ENCODE measurements at places on chromosomes 4 and X.

GRCh38 chr4:80243274-80244018 is 23.0 kb upstream of the FGF5 start:
- no peak for DNase-seq

DNA sequence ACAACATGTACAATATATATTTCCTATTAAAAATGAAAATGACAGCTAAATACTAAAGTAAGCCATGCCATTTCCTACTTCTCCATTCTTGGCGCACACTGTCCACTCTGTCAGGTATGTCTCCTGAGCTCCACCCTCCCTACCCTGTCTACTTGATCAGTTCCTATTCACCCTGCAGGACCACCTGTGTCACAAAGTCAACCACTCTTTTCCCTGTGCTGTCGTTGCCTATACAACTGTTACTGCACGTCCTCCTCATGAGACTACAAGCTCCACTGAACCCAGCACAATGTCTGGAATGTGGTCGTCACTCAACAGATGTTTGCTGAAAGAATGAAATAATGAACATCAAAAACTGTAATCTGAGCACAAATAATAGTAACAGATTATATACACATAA is 54.9 kb downstream of the SLC9A7 start:
- DNase-seq, result no peak

- DNase-seq, result no peak
Measured at GRCh38 chr4:79650794-79651431, 242.9 kb upstream of the GK2 start.

GRCh38 chr4:40693946-40694345 is 55.8 kb upstream of the NSUN7 start:
- DNase-seq, result no peak

GRCh38 chrX:56751071-56751470 is 22.0 kb downstream of the NBDY start:
- no peak for DNase-seq

- DNase-seq, result no peak
Measured at GRCh38 chrX:24494647-24495075, 29.6 kb downstream of the PDK3 start.

GRCh38 chrX:7654316-7654715 is 188.7 kb upstream of the VCX start:
- no peak for DNase-seq

DNA sequence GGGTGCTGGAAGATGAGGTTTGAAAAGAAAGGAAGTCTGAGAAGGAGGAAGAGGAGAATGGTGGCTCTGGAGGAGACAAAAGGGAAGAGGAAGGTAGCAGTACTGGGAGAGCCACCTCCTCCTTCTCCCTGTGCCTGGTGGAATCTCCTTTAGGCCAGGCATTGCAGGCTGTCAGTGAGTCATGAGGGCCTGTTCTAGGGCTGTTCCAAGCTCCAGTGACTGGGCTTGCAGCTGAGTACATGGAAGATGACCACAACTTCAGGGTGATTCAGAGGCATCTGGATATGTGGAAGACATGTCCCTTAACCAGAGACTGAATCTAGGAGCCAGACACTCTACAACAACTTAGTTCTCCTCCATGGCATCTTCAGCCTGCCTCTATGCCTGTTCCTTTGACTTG is 107.8 kb downstream of the EFNB1 start:
- no peak for DNase-seq

DNA sequence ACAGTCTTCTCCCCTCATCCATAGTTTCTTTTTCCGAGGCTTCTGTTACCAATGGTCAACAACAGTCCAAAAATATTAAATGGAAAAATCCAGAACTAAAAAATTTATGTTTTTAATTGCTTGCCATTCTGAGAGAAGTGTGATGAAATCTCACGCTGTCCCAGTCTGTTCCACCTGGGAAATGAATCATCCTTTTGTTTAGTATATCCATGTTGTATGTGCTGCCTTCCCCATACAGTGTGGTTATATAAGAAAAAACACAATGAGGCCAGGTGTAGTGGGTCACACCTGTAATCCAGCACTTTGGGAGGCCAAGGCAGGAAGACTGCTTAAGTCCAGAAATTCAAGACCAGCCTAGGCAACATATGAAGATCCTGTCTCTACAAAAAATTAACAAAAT is 161.6 kb downstream of the CHIC2 start:
- no peak for DNase-seq

DNA sequence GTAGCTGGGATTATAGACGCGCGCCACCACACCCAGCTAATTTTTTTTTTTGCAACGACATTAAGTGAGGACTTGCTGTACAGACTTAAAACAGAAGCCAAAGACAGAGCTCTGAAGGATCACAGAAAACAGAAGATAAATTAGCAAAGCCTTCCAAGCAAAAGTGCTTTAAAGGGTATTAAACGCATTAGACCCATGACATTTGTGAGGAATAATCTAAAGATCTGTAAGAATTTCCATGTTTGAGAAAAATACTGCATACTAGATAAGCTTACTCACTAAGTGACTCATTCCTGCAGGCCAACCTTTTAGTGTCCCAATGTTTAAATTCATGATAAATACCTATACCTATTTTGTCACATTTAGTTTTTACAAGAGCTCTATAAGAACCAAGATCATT is 27.4 kb downstream of the SMARCA1 start:
- DNase-seq, result no peak

- no peak for DNase-seq
Measured at GRCh38 chr4:11098461-11098860, 330.2 kb downstream of the HS3ST1 start.

DNA sequence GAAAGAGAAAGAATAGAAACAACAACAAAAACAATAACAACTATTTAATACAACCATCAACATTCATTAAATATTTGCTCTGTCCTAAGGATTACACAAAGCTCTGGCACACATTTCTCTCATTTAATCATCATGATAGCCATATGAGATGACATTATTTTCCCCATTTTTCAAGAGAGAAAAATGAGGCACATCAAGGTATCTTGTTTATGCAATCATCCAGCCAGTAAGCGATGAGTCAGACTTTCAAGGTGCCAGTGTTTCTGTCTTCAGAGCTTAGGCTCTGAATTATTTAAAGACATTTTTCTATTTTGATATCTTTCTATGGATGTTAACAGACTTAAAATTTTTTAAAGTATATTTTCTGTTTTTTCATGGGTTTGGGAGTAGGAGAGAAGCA is 541.8 kb upstream of the SMIM31 start:
- DNase-seq, result no peak

DNA sequence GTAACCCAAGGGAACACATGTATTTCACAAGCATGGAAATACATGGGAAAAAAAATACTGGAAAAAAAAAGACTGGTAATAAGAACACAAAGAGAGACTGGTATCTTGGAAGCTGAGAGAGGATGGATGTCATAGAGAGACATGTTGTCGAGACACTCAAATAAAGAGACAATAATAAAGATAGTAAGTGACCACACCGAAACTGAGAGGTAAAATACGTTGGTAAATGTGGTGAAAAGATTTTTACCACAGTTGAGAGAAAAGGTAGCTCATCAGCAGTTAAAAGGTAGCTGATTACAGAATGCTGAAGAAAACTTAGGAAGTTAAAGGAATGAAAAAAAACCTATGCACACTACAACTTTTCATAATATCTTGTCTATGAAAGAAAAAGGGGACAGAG is 81.1 kb downstream of the ARAP2 start:
- DNase-seq, result no peak

GRCh38 chrX:69077895-69078455 is 87.3 kb downstream of the PJA1 start:
- no peak for DNase-seq

GRCh38 chrX:129925305-129926092 is 19.5 kb downstream of the UTP14A start:
- DNase-seq, result peak; percentile 81

DNA sequence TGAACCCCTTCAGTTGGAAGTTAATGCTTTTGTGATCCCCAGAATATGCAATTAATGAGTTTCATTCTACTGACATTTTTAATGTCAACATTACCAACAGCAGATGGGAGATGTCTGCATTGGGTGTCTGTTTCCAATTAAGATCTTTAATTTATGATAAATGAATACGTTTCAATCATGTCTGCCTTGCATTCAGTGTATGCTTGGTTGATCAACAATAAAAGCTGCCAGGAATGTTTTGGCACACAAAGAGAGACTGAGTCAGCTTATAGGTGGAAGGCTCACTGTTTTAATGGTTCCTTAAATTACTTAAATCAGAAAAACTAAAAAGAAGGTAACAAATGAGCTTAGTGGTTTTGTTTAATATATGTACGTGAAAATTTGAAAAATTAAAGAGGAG is 359.9 kb upstream of the CNKSR2 start:
- no peak for DNase-seq

- no peak for DNase-seq
Measured at GRCh38 chrX:24594501-24594900, 52.6 kb downstream of the PCYT1B start.

DNA sequence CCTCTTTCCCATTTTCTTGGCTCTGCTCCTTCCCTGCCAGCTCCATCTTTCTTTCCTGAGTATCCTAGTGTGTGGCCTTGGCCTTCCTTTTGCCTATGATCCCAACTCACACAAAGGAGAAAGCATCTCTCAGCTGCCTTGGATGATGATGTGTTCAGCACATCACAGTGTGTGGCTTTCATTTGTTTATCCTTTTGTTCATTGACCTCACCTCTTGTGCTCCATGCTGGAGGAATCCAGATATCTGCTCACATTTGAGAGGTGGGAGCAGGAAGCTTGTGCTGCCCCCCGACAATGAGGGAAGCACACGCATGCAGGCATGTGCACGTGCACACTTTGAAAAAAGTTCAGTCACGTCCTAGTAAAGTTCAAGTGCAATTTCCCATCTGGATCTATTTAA is 131.0 kb downstream of the SMIM20 start:
- DNase-seq, result no peak

DNA sequence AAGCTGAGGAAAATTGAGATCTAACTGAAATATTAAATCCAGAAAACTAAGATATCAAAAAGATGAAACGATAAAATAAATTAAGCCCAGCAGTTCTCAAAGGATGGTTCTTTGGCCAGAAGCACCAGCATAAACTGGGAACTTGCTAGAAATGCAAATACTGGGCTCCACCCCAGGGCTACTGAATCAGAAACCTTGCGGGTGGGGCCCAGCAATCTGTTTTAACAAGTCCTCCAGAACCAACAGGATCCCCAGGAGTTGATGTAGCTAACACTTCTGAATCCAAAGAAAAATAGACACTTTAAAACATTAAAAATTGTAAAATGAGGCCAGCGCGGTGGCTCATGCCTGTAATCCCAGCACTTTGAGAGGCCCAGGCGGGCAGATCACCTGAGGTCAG is 14.1 kb upstream of the TMEM154 start:
- DNase-seq, result no peak

DNA sequence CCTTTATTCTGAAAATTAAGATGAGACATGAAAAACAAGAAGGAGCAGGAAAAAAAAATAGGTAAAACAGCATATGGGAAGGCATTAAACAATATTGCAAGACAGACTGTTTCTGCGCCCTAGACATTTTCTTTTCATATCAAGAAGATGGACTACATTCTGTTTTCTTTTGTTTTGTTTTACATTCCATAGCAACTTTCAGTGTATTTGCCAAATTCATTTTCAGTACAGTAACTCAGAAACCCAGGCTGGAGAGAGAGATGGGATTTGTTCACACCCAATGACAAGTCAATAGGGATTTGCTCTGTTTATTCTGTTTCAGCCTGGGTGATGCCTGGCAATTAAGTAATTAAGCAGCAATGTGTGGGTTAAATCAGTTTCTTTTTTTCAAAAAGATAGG is 892.8 kb upstream of the DIAPH2 start:
- DNase-seq, result no peak

DNA sequence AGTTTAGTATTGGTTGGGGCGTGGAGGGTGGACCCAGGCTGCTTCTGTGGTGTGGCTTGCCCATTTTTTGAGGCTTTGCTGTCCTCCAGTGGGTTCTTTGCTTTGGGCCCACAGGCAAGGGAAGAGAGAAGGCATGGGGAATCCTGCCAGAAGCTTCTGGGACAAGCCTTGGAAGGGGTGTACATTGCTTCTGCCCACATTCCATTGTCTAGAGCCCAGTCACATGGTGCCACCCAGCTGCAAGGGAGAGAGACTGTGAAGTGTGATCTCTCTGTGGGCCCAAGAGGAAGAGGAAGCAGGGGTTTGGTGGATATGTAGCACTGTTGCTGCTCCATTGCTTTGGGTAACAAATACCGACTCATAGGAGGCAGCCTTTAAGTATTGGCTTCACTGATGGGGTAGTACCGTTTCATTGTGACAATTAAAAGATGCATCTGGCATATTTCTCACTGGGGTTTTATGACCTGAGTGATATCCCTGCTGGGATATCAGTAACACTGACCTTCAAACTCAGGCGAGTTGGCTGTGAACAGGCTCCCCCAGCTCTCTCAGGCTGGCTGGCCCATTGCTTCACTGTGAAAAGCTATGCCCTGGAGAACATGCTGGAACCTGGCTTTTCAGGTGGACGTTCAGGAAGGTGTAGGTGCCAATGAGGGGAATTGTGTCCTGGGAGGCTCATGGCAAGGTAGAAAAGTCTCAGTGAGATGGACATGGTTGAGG is 85.9 kb downstream of the CLDN34 start:
- DNase-seq, result no peak

DNA sequence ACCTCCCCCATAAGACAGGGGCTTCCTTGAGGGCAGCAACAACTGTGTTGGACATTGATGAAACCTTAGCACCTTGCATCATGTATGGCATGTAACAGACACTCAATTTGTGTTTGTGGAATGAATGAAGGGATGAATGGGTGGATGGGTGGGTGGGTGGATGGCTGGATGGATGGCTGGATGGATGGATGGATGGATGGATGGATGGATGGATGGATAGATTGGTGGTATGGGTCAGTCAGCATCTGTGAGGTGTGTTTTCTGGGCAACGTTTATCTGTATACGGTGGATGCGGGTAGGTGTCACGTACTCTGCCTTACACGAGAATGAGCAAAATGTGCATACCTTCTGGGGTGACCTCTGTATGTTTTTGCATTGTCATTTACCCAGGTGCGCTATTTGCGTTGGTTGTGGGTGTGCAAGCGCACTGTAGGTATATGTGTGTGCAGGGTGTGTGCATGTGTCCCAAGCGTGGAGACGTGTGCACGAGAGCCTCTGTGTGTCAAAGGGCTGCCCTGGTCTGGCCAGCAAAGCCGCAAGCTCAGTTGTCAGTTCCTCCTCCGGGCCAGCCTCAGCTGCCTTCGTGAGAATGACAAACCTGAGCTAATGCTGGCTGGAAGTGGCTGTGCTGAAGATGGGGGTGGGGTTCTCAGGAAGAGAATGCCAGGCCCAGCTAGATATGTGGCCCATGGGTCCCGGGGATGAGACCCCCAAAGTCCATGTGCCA is 26.5 kb downstream of the ELF4 start:
- no peak for DNase-seq

DNA sequence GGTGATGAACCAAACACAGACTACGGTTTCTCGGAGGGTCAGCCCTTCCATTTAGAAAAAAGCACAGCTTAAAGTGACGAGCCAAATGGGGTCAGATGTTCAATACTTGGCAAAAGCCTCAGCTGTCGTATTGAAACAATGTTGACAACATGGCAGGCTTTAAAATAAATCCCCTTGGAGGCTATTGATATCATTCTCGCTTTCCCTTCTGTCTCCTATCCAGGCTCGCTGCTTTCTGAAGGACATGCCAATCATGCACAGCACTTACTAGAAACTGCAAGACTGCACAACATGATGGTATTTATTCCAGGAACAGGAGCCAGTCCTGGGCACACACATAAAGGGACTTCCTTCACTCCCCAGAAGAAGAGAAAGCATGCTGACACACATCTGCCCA is 137.9 kb downstream of the SLC7A11 start:
- no peak for DNase-seq

- DNase-seq, result no peak
Measured at GRCh38 chr4:10181745-10182445, 65.3 kb upstream of the WDR1 start.

All from CD4-positive, alpha-beta T cell treated with Interleukin-2 at 100 ng/mL for 4 hours (primary cell).